NCI-H748 treated with DMSO at 0.1 percent for 48 hours (cell line): ENCODE measurements at places on chromosomes 3 and 15.

DNA sequence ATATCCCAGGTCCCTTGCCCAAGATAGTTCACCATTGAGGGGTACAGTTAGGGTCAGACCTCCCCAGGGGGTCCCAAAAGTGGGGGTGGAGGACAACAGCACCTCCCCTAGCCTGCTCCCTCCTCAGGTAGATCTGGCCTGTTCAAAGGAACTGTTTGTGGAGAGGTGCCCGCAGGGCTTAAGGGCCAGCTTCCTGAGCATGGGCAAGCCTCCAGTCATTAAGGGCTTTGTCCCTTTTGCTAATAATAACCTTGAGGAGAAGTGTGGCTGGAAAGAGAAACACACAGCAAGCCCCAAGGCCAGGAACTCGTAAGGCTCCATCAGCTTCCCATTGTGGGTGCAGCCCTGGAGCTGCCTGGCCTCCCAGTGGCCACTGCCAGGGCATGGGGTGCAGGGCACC is 47.4 kb downstream of the ISG20 start:
- no peak for DNase-seq

- DNase-seq = no peak
These were observed 129.8 kb upstream of the MEF2A start for GRCh38 chr15:99435877-99436541.

- no peak for DNase-seq
These were observed 253.5 kb upstream of the ZPLD1 start for GRCh38 chr3:102181175-102181920.

DNA sequence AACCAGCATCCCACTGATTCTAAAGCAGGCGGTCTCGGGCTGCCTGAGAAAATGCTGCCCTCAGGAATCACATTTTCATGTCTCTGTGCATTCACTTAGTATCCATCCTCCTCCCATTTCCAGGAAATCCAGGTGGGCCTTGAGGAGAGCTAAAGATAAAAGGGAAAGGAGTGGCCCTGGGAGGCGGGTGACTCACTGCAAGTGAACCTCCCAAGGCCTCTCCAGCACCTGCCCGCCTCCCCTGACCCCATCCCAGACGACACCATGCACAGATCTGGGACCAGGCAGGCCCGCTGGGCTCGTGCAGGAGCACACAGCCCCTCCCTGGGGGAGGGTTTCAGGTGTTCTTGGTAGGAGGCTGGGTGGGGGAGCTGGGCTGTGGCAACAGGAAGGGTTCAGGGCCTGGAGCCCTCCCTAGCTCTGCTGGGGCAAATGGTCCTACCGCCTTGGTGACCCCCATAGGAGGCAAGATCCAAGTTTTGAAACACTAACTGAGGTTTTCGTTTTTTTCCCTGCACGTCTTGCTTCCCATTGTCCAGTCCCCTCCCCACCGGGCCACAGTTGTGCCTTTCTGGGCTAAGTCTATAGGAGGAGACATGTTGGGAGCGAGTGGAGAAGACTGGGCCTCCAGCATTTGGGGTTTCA is 22.2 kb downstream of the MELTF start:
- DNase-seq = no peak

DNA sequence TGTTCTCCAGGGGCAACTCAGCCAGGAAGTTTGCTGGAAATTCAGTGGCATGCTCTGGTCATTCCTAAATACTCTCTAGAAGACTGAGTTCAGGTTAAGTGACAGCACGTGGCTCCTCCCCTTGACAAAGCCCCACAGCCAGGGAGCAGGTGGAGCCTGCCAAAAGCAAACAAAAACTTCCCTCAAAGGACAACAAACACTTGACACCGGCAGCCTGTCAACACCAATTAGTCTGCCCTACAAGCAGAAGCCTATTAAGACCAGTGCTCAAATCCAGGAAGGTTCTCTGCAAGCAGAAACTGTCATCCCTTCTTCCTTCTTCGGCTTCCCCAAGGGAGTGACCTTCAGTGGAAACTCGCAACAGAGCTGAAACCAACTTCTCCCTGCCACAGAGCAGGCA is 5.0 kb downstream of the MEX3B start:
- peak; percentile 83 for DNase-seq

- DNase-seq = no peak
These were observed 388.5 kb upstream of the THBS1 start for GRCh38 chr15:39192351-39192750.

GRCh38 chr15:70920981-70921696 is 28.5 kb downstream of the LRRC49 start:
- no peak for DNase-seq
